H1 (cell line): ENCODE measurements at places on chromosomes 1 and 21.

DNA sequence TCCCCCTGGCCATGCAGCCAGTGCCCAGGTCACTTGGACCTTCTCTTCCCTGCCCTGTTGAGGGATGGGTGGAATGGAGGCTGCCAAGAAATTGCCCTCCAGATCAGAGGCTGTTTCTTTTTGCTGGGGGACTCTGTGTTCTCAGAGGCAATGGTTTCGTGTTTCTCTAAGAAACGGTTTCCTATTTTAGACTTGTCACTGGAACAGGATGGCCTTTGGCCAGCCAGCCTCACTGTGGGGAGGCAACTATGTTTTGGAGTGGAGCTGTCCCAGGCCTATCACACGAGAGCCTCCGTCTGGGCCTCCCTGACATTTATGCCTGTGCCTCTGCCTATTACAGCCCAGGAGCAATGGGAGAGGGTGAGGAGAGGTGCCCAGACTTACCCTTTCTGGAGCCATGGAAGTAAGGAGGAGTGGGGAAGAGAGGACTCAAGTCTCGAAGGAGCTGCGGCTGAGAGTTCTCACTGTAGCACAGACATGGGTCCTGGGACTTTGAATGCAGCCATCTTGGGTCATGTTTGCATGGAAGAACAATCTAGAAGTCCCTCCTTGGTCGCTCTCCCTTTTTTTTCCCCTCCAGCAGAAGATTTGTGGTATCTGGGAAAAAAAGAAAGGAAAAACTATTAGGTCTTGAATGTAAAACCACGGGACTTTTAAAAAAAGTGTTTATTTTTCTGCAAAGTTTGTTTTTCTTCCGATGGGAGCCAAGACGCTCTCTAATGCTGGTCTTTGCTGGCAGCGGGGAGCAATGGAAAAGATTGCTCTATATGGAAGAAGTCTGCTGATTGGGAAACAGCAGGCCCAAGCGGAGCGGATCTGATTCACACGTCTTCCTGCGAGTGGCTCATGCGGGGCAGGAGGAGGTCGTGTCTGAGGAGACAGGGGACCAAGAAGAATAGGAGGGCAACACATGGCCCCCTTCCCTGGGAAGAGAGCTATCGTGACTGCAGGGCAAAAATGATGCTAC lies 219.2 kb downstream of the FOXD2 start:
- H3K36me3 ChIP-seq: no peaks in the 10 kb centered on the region
- no peaks in the 10 kb centered on the region for H3K4me1 ChIP-seq
- no peak overlapping the region for H3K27ac ChIP-seq
- H3K27me3 ChIP-seq: peaks cover 14% of the 10 kb centered on the region; the same call in 1 of the 2 replicates
- no peak for DNase-seq

- H3K4me3 ChIP-seq: no peak overlapping the region
- no peak overlapping the region for H3K27ac ChIP-seq
- H3K4me1 ChIP-seq: no peaks in the 10 kb centered on the region
- H3K27me3 ChIP-seq: no peaks in the 10 kb centered on the region
- peaks cover 2% of the 10 kb centered on the region; the same call in 1 of the 2 replicates for H3K36me3 ChIP-seq
Observed at GRCh38 chr1:236880209-236880608, 85.1 kb downstream of the MTR start.

DNA sequence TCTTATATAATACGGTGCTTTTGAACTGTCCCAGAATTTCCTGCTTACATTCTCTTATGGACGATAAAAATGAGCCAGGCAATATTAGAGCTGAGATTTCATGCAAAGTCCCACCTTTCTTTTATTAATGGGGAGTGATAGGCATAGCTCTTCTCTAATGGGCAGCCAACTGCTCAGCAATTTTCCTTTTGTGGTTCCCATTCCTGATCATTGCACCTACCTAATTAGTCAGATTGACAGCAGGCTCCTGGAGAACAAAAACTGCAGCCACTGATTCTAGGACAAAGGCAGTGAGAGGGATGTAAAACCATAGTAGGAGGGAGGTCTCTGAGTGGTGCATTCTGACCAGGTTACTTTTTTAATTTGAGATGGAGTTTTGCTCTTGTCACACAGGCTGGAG lies 110.4 kb downstream of the UCK2 start:
- no peaks in the 10 kb centered on the region for H3K36me3 ChIP-seq
- DNase-seq: no peak
- no peak overlapping the region for H3K4me3 ChIP-seq
- H3K27ac ChIP-seq: no peak overlapping the region
- H3K4me1 ChIP-seq: peaks cover 19% of the 10 kb centered on the region

- no peaks in the 10 kb centered on the region; the same call in 1 of the 2 replicates for H3K4me1 ChIP-seq
- H3K36me3 ChIP-seq: no peaks in the 10 kb centered on the region
- peak; percentile 98 for DNase-seq
- H3K27me3 ChIP-seq: no peaks in the 10 kb centered on the region
Observed at GRCh38 chr1:38489844-38490270, 369.7 kb downstream of the RRAGC start.

DNA sequence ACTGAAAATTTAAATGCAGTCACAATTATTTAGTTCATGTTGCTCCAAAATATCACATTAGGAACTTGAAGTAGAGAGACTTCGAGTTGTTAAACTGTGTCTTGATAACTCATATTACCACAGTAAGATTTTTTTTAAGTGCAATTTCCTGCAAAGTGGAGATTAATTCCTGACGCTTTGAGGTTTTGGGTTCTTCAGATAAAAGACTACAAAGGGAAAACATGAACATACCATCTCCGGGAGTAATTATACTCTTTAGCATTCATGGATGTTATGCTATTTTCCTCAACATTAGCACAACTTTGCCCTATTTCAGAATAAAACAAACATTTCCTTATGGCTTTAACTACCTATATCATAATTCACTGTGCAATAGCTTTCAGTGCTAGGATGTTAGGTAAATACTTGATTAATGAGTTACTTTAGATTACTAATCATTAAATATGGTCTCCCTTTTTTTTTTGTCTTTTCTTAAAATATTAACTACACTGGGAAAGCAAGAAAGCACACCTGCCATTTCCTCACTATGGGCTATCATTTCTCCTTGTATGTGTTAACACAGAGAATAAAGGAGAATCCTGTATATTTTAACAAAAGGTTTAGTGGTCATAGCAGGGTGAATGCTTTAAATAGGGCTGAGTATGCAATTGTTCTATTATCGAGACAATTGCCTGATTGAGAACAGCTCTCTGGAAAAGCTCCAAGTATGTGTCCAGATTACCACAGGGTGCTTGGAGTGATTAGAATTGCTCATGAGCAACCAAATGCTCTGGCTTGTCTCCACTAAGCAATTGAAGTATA lies 252.5 kb upstream of the C1orf105 start:
- H3K4me3 ChIP-seq: no peak overlapping the region
- no peaks in the 10 kb centered on the region for H3K4me1 ChIP-seq
- DNase-seq: no peak
- no peak overlapping the region for H3K27ac ChIP-seq
- no peaks in the 10 kb centered on the region for H3K36me3 ChIP-seq
- peaks cover 1% of the 10 kb centered on the region for H3K27me3 ChIP-seq

DNA sequence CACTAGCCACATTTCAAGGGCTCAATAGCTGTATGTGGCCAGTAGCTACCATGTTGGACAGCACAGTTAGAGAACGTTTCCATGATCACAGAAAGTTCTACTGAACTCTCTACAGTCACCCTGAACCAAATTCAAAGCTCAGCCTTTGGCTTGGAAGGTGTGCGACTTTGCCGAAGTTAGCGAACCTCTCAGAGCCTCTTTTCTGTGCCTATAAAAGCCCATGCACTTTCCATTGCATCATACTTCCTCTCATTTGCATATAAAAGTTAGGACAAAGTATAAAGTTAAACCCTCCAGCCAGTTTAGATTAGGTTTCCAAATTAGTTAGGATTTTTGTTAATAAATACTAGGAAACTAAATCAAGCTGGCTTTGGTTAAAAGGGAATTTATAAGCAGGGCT lies 4.7 kb upstream of the SLC1A7 start:
- no peaks in the 10 kb centered on the region; the same call in 1 of the 2 replicates for H3K4me1 ChIP-seq
- H3K27me3 ChIP-seq: no peaks in the 10 kb centered on the region
- H3K36me3 ChIP-seq: no peaks in the 10 kb centered on the region

DNA sequence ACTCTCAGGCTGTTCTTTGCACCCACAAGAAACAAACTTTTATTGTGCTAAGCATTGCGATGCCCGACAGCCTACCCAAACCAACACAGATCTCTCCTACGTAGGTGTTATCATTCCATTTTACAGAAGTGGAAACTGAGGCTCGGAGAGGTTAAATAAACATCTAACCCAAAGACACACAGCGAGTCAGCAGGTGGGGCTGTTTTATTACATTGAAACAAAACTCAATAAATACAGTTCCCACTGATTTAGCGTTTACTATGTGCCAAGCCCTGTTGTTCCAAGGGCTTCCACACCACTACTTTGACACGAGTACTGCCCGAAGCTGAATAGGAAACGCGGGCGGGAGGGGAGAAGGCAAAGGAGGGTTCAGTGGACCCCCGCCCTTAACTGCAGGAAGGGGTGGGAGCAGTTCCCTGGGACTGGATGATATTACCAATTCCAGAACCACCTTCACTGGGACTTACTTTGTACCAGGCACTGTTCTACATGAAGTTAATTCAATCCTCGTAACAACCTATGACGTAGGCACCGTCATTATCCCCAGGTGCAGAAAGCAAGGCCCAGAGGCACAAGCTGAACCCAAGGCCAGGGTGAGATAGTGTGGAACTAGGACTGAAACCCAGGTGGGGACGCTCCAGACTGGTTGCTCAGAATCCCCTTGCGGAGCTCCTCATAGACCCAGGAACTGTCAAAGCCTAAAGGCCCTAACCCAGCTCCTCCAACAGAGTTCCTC lies 19.3 kb upstream of the ALDH4A1 start:
- H3K4me3 ChIP-seq: no peak overlapping the region
- H3K36me3 ChIP-seq: no peaks in the 10 kb centered on the region
- no peak for DNase-seq
- no peak overlapping the region for H3K27ac ChIP-seq

DNA sequence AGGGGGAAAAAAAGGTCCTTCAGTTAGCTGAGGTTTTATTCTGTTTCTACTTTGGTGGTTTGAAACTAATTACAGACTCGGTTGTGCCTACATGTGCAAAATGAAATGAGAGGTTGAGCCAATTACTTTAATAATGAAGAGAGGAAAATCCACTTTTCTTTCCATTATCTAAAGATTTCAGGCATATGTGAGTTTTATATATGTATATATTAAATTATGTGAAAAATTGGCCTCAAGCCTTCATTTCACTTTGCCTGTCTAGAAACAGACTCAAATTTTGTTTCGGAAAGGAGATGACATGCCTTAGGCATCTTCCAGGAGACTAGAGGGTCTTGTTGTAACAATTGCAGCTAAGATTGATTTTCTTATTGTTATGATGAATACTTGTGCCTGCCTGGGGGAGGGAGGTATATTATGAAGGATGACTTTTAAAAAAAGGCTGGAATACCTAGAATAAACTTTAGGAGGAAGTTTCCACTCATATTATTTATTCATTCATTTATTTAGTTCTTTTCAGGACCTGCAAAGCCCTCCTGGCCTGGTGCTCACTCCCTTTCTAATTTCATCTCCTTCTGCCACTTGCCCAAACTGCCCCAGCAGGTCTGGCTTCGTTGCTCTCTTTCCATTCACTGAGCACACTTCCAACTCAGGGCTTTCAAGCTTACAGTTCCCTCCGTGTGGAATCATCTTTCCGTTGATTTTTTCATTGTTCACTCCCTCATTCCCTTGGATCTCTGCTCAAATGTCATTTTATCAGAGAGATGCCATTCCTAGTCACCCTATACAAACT lies 94.2 kb upstream of the HOOK1 start:
- DNase-seq: no peak
- H3K4me1 ChIP-seq: no peaks in the 10 kb centered on the region
- H3K36me3 ChIP-seq: no peaks in the 10 kb centered on the region
- no peaks in the 10 kb centered on the region for H3K27me3 ChIP-seq
- no peak overlapping the region for H3K4me3 ChIP-seq

DNA sequence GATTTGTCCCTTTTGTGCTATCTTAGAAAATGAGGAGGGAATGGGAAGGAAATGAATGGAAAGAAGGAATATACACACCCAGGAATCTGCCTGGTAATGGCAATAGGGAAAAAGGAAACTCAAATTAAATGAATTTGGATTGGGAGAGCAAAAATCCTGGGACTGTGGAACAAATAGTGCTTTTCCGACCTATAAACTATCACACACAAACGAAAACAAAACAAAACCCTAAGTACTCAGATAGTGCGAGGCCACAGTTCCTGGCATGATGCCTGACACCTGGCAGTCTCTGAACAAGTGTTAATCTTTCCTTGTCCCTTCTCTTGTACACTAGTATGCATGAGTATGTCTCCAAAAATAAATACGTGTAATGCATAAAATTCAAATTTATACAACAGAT lies 319.8 kb upstream of the SPAG17 start:
- no peaks in the 10 kb centered on the region for H3K27me3 ChIP-seq
- no peak overlapping the region for H3K4me3 ChIP-seq
- H3K4me1 ChIP-seq: peaks cover 4% of the 10 kb centered on the region
